Body of pancreas (tissue), 4 donors: ENCODE measurements at places on chromosomes 7 and 10.

DNA sequence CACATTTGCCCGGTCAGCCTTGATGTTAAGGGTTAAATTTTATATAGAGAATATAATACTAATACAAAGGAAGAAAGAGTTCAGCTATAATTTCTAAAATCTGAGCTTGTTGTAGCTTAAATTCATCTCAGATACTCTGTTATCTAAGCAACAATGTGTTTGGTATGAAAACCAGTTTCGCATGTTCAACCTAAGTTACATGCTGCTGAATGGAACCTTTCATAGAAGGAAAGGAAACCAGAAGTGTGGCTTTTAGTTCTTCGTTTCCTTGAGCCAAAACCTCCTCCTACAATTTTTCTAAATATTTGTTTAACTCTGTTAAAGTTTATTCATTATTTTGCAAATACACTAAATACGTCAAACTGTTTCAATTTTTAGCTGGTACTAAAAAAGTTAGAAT is 18.5 kb downstream of the AGR2 start:
- no peak for DNase-seq

- DNase-seq, result no peak
Observed at GRCh38 chr10:42989481-42989921, 87.4 kb upstream of the RET start.

DNA sequence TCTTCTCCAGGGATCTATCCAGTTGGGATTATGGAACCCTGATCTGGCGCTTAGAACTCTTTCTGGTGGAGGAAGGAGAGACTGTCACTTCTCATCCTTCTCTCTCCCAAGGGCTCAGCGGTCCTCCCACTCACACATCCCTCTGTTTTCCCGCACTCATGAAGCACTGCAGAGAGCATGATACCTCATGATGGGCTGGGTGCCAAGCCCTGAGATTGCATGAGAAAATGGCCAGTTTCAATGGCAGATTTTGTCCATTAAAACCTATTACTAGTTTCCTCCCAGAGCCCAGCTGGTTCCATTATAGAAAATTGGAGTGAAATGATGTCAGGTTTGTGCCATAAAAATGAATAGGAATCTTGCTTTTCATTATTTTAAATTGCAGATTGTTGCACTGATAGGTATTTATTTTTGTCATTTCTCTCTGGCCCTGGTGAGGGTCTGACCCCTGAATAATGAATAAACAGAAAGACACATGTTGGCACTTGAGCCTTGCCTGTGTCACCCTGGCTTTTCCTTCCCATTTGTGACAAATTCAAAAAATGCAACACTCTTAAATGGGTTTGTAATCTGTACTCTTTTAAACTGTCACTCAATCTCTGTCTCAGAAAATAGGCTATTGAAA is 1151.1 kb downstream of the TYW1 start:
- DNase-seq, result no peak

DNA sequence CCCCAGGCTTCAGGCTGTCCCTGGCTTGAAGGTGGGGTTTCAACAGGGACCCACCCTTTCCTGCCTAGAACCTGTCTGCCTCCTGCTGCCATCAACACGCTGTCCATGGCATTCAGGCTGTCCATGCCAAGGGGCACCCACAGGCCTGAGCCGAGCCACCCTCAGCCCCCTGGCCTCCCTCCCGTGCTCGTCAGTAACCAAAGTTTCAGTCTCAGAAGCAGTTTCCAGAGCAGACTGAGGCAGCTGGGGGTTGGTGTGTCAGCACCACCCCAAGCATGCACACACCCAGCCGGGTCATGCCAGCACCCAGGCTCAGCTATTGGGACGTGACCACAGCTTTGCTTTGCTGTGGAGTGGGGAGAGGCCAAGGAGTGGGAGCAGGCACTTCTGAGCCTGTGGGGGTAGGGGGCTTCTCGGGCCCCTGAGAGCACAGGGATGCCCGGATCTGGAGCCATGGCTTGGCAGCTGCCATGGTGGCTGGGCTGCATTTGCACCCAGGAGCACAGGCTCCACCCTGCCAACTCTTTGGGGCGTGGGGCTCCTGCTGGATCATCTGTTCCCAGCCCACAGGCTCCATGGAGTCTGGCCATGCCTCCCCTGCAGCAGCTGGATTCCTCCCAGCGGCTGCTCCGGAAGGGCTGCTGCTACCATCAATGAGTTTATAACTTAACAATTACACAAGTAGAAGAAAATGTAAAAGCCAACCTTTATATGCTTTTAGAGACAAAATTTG is 314.5 kb upstream of the SEMA3C start:
- peak; percentile 10 for DNase-seq

DNA sequence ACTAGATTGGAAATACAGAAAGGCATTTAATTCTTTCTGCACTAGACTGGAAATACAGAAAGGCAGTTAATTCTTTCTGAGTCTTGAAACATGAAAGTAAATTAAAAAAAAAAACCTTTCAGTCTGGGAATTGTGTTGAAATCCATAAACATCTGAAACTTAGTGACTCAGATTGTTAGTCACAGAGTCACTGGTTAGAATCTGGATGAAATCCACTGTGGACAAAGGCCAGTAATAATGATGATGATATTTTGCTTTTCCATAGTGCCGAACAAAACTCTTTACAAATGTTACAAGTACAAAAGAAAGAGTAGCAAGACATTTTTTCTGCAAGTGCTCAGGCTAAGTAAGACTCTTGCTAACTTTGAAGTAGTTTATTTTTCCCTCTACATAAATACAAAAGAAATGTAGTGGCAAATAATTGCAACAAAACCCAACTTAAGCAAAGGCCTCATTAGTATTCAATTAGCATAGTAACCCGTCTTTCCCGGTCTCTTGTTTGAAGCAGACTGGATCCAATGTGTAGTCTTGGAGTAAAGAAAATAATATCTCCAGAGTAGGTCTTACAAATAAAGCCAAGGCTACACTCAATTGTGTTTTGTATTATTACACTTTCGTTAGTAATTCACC is 5.8 kb upstream of the PRTFDC1 start:
- DNase-seq, result no peak

DNA sequence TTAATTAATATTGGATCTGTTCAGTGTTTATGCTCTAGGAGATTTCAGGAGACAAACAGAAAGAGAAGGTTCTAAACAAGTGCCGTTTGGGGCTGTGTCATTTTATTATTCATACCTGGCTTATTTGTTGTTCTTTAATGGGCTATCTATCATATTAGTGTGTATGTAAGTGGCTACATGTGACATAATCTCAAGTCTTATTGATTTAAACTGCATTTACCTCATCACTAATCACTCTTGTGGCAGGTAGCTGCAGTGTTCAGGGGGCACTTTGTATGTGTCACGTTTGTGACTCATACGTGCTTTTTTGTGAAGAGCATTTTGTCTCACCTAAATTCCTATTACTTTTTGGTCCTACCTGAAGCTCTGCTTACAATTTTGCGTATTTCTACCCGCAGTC is 95.4 kb downstream of the EXOC4 start:
- no peak for DNase-seq
